HT-29 (cell line): ENCODE measurements at places on chromosomes 1 and 21. TPM values are rescaled to one million over a fixed set of nuclear protein-coding genes. Genes with fewer than 3 reads are reported as not detected.

Gene PTGFR
- total RNA-seq: not detected in 2 replicates

Gene KCNN3
- total RNA-seq: not detected in 2 replicates

Gene TOMM20
- 47.0 and 49.0 TPM in 2 replicates for total RNA-seq

Gene DYRK3
- 0.31 and 0.36 TPM in 2 replicates for total RNA-seq

Gene IL12RB2
- total RNA-seq: not detected in 2 replicates

Gene NEXN
- not detected in 2 replicates for total RNA-seq

Gene TNFAIP8L2
- total RNA-seq: not detected in 2 replicates

Gene KHDC4
- 44.4 and 53.6 TPM in 2 replicates for total RNA-seq

Gene DMRTA2
- not detected in 2 replicates for total RNA-seq

Gene TCHHL1
- not detected in 2 replicates for total RNA-seq
